ENCODE measurements at places on chromosomes 2 and 18.

DNA sequence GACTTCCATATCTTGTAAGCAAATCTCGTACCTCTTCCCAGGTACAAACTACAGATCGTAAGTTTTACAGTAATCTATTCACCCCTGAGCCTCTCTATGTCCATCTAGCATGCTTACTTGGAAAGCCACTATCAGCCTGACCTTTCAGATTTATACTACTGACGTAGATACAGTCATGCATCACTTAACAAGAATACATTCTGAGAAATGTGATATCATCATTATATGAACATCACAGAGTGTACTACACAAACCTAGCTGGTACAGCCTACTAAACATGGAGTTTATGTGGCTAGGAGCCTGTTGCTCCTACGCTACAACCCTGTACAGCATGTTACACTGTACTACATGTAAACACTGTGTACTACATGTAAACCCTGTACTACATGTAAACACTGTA, 293.2 kb upstream of the ZNF804A start:
- DNase-seq, result no peak

DNA sequence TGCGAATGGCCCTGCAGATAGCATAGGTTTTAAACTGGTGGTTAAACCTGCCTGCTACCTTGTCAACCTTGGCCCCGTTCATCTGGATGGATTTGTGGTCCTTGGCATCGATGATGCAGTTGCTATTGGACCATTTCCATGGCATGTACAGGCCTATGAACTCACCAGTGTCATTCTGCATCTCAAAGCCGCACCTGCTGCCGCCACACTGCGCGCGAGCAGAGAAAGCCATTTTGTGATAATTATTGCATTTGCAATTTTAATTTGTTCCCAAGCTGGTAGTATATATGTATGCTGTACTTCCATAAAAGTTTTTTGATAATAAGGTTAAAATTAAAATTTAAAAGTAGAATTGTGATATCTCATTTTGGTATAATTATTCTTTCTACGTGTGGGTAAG, 94.8 kb upstream of the UXS1 start:
- no peak for DNase-seq

DNA sequence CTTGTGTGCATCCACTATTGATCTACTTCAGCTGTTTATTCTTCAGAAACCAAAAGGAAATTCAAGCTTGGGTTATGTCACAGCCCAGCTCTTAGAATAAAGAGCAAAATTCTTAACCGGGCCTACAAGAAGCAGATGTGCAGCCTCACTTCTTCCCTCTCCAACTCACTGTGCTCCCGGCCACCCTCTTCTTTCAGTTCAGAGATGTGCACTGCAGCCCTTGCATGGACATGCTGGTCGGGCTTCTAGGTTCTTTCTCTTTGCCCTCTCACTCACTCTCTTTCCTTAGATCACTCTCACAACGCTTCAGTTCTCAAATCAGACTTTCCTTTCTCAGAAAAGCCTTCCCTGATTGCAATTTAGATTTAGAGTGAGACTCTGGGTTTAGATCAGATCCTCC, 104.1 kb downstream of the CHN1 start:
- peak; percentile 24 for DNase-seq

DNA sequence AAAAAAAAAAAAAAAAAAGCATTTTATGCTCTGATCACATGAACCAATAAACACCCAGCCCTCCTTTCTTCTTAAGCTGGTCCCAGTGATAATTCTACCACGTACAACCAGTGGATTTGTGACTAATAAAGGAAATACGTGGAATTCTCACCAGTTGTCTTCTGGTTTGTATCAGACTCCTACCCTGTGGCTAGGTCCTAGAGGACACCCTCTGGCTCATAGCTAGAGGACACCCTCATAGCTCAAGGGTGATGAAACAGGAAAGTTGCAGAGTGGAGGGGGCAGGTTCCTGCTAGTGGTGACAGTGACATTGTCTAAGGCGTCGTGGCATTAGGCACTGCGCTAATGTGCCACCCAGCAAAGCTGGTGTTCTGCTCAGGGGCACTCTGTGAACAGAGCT, 167.8 kb downstream of the BCL11A start:
- no peak for DNase-seq

DNA sequence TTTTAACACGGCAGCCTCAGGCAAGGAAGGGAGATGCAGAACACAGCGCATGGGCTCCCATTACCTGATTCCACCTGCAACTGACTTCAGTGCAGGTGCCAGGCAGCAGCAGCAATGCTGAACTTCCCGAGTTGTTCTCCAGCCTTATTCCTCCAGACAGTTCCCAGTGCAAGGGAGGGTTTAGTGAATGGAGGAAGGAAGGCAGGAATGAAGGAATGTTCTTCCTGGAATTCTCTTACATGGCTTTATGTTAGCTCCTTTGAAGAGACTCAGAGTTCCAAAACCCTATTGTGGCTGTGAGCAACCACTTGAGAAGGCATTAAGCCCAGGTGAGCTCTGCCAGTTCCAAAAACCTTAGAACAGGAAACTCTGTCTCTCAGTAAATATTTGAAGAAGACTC, 45.5 kb downstream of the SERPINB7 start:
- no peak for DNase-seq

DNA sequence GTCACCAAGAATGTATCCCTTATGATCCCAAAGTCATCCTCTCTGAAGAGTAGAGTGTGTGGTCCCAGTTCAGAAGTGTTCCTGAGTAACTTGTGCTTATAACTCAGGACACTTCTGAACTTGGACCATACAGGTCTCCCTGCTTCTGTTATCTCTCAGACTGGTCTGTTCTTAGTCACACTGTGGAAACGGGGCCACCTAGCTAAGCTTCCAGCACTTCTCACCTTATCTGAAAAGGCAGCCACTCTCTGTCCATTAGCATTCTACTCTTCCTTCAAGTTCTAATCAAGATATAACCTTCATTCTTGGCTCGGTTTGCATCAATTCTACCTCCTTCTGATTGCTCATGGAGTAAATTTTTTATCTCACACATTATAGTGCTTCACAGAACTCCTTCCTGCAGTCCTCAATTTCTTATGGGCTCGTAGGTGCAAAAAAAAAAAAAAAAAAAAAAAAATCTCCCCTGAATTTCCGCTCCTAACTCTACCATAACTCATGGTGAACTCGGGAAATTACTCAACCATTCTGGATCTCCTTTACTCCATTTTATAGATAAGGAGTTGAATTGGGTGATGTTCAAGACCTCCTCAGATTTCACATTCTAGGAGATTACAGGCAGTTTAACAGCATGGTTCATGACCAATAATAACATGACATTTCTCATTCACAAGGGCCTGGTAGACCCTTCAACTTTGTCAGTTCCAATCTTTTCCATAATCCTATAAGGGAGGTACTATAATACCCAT, 108.4 kb downstream of the TACR1 start:
- no peak for DNase-seq

GRCh38 chr2:186059096-186059495, 320.5 kb downstream of the FSIP2 start:
- DNase-seq, result no peak

DNA sequence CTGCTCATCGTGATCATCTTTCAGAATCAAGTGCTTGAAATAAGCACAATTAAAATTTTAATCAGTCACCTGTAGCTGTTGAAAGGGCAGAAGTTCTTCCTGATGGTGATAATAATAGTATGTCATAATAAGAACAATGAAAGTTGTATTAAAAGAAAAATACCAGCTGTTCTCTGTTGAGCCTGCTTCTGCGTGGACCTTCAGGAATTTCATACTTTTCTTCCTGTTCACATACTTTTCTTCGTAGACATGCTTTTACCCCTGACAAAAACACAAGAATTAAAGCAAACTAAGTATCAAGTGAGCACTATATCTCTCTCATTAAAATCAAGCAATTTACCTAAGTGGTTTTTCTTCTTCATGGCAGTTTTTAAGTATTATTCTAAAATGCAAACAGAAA, 79.2 kb downstream of the BARD1 start:
- no peak for DNase-seq

DNA sequence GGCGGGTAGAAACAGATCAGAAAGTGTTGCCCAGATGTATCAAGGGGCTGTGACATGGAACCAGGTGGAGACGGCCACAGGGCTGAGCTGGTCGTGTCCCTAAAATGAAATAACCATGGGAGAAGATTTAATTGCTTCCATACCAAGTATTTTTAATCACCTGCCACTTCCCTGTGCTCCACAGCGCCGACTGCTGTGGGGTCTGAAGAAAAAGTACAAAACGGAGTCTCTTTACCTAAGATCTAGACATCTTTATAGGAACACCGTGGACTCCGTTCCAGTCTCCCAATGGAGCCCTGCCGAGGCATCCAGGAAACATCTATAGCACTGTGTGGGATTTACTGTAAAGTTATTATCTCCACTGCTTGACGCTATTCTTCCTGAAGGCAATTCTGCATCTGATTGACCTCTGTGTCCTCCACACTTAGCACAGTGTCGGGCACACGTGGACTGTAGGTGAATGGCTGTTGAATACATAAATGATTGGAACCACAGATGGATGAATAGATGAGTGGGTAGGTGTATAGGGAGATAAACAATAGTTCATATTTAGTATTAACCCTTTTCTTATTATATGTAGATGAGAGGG, 21.6 kb upstream of the GYPC start:
- peak; percentile 43 for DNase-seq

- no peak for DNase-seq
These were observed 488.7 kb upstream of the ACVR2A start for GRCh38 chr2:147356157-147356556.

DNA sequence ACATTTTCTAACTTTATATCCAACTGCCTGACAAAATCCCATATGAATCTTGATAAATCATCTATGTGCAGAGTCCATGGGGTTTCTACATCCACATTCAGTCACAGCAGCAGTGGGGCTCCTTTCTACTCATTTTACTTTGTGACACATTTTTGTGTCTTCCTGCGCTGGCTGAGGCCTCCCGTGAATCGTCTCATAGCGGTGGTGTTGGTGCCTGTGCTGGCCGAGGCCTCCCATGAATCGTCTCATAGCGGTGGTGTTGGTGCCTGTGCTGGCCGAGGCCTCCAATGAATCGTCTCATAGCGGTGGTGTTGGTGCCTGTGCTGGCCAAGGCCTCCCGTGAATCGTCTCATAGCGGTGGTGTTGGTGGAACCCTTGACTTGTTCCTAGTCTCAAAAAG, 17.0 kb downstream of the SNED1 start:
- no peak for DNase-seq

DNA sequence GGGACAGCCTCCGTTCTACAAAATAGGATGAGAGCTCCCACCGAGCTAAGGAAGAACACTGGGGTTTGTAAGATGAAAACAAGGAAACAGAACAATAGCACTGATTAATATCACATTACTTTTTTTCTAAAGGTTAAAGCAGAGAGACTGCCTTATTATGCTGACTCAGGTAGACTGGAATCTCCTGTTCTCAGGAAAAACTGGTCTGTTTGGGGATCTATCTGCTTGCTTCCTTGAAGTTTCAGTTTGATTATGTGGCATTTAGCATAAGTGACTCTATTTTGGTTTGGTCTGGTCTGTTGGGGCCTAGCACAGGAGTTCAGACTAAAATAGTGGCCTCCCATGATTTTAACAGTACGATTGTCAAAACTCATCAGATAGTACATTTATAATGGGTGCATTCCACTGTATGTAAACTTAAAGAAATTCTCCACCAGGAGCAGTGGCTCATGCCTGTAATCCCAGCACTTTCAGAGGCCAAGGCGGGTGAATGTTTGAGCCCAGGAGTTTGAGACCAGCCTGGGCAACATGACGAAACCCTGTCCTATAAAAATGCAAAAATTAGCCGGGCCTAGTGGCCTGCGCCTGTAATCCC, 64.1 kb upstream of the NDUFV2 start:
- no peak for DNase-seq

DNA sequence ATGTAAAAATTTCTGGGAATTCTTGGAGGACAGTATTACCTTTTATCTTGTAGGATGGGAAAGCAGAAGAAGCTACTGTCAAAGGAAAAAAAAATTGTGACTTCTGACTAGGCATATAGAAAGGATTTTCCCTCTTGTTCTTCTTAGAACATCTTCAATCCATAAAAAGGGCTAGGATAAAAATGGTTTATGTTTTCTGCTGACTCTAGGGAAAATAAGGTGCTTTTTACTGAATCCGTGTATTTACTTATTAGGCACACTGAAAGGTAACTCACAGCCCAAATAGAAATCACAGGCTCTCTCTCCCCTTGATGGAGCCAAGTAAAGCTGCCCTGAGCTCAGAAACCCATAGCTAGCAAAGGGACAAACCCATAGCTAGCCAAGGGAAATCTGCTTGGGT, 74.6 kb downstream of the EPAS1 start:
- DNase-seq, result no peak

GRCh38 chr2:127721311-127721977, 20.1 kb downstream of the SFT2D3 start:
- no peak for DNase-seq

DNA sequence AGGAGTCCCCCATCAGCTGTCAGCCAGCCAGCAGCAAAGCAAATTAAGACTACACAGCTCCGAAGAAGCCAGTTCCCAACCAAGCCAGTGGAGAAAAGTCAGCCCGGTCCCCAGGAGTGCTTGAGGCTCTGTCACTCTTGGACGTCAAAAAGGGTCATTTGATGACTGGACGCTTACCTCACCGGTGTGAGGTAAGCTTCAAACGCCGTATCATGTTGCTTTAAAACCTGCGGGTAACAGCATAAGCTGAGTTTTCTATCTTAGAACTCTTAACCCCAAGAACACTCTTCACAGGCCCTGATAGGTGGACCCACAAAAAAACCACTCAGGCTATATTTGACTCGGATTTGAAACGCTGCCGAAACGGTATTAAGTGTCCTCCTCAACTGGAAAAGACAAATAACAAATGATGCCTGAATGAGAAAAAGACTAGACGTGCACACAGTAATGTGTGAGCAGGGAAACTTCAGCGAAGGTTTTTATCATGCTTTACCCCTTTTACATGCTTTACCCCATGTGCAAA, 682 bp upstream of the LNPK start:
- DNase-seq, result peak; percentile 13

DNA sequence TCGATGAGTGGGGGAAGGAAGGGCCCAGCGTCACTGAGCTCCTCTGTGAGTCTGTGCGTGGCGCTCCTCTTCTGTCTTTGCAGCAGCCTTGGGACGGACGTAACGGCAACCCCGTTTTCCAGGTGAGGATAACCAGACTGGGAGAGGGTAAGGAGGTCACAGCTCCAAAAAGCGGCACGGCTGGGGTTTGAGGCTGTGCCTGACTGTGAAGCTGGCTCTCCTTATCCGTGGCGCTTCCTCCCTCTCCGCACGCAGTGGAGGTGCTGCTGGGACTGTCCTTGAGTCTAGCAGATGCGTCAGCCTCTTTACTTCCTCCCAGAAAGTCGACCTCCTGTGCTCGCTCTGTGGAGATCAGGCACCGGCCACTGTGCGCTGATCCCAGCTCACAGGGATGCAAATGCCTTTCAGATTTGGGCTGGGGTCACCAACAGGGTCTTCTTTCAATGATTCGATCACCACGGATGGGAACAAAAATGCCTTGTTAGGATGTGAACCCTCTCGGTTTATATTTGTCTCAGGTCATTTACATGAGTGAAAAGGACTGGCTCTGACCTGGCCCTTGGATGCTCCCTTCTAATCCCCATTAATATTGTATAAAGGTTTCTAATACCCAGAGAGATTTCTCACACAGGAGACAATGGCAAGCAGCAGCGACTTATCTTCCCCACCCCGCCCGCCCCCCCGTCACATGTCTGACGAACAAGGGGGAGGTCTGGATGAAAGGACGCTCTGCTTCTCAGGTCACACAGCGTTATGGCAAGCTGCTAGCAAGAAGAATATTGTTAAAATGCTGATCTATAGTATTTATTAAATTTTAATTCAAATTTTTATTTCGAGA, 30.1 kb upstream of the E2F6 start:
- no peak for DNase-seq
